ENCODE measurements at places on chromosomes 1 and 21.
A peak's percentile ranks its signal among the peaks of the same experiment; 100 is the strongest.

- no peak for DNase-seq
These were observed 12.5 kb upstream of the ABCB10 start for GRCh38 chr1:229570891-229571516.

DNA sequence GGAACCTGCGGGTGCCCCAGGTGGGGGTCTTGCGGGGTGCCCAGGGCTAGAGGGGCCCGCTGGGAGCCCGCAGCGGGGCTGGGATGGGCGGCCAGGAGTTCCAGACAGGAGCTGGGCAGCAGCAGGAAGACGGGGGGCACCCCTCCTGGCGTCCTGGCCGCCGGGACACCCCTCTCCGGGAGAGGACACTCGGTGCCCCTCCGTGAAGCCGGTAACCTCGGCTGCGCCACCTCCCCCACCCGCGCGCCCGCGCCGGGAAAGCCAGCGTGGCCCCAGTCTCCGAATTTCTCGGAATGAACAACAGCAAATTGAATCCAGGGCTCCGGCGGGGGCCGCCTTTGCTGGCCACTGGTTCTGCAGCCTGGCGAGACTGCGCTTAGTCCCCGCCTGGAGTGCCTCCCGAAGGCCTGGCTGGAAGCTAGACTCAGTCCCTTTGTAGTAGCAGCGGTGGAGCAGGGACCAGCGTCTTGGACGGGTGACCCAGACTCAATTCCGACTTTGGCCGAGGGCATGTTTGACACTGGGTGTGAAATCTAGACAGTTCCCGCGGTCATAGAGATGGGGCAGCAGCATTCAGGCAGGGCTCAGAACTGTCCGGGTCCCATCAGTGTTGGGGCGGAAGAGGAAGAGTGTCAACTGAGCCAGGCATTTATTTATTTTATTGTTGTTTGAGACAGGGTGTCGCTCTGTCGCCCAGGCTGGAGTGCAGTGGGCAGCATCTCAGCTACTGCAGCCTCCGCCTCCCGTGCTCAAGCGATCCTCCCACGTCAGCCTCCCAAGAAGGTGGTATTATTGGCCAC, 773 bp downstream of the IFNGR2 start:
- DNase-seq, result peak; percentile 39

DNA sequence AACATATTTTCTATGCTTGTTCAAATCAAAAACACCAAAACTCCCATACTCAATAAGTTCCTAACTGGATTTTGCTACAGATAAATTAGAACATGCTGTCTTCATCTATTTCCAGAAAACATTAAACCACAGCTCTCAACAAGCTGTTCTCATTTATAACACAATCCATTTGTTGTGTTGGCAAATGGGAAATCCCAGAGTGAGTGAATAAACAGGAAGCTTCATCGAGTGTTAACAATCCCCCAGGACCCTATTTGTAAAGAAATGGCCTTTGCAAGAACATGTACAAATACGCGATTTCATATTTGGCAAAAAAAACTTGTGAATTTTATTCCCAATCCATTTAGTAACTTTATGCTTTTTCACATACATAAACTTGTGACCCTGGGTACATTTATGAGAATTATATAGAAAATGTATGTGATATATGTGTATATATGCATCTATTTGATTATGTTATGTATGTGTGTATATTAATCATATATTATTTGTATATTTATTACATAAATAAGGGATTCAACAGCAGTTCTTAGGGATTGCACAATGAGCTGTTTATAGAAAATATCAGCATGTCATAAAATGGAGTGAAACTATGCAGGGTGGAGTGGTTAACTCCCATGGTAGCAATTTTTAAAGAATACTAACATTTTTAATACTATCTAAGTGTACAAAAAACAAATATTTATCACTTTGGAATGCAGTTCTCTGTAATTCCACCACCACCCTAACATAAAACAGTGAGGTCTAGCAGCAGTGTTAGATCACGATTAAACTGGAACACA, 160.0 kb downstream of the NEGR1 start:
- no peak for DNase-seq

DNA sequence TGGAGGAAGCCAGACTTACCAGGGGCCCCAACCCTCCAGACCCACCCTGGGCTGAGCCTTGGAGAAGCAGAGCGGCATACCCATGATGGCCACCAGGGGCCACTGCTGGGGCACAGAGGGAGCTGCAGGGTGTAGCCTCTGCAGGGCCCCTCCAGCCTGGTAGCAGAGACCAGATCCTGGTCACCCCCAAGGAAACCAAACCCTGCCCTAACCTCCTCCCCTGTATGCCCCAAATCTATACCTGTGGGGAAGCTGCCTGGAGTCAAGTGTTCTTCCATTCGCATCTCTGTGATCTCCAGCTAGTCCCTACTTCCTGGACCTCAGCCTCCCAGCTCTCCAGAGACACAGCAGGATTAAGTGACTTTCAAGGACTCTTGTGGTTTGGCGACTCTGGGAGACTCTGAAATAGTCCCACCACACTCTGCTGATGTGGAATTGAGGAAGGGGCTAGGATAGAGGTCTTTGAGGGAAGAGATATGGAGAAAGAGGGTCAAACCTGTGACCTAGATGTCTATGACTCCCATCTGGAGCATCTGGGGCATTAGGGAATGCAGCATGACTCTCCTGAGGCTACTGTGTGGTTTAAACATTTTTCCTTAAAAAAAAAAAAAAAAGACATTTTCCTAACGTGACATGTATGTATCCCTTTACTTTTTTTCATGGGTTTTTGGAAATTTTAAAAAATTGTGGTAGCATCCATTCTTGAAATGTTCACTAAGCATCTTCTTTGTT, 119.2 kb upstream of the IPO9 start:
- peak; percentile 62 for DNase-seq

GRCh38 chr1:224505454-224506093, 71.0 kb upstream of the WDR26 start:
- DNase-seq, result no peak

Measured in HFFc6 (cell line).